ENCODE measurements at places on chromosomes 4 and X.
A peak's percentile ranks its signal among the peaks of the same experiment; 100 is the strongest.

DNA sequence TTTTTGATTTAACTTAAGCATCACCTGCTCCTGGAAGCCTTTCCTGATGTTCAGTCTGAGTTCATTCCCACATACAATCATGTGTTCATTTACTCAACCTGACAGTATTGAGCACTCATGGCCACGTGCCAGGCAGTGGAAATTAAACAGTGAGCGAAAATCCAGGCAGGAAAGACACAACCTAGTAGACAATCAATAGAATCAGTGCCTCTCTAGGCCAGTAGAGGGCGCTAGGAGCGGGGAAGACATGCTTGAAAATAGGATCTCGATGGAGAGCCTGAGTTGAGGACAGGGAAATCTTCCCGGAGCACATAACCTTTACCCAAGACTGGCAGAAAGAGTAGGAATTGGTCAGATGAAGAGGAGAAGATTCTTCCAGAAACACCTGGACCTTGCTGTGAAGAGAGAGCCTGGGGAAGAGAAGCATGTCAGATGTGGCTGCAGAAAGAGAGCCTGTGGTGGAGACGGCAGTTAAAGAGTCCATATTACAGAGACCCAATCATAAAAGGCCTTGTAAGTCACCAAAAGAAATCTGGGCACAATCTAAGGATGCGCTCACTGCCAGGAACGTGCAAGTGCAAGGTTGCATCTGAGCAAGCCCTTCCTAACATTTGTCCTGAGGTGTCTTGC is 103.5 kb downstream of the LDB2 start:
- peak; percentile 64 for DNase-seq

- DNase-seq: no peak
These were observed 207.7 kb downstream of the SOWAHB start for GRCh38 chr4:76690011-76690905.

GRCh38 chr4:123599061-123599919 is 202.7 kb downstream of the SPRY1 start:
- DNase-seq: no peak

- no peak for DNase-seq
These were observed 20.1 kb downstream of the STX18 start for GRCh38 chr4:4521731-4522130.

- no peak for DNase-seq
These were observed 10.3 kb upstream of the UGT2B11 start for GRCh38 chr4:69224891-69225290.

GRCh38 chrX:82765811-82766210 is 742.3 kb upstream of the POU3F4 start:
- DNase-seq: no peak

DNA sequence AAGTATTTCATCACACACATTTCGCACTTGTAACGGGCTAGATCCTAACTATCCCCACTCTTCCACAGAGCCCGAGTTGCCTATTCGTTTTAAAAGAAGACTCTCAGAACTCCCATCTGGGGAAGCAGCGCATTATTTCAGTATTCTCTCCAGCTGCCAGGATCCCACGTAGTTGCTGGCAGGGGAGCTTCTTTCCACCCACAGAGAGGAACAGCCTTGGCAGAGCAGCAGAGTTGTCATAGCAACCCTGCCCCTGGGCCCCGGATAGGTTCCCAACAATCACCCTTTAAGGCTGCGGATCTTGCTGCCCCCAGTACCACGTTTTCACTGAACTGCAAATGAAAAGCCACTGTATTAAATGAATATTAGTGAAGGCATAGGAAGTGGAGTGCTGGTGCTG is 106.7 kb downstream of the GPM6A start:
- DNase-seq: peak; percentile 2

DNA sequence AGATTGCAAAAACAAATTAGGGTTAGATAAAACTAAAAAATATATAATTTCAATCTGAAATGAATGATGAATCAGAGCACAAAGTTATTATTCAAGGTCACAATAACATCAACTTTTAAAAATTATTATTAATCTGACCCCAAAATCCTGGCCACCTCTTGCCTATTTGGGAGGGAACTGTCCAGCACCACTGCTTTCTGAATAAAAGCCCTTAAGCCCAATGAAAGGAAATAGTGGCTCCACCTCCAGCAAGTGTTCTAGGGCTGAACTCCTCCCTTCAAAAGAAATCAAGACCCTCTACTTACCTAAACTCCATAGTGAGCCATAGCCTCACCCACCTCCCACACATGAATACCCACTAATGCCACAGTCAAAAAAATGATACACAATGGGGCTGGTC is 208.2 kb downstream of the PARM1 start:
- DNase-seq: no peak
